Germinal center (tissue), 1 donor: ENCODE measurements at places on chromosomes 2 and 18.

- DNase-seq = no peak
These were observed 46.3 kb downstream of the LTBP1 start for GRCh38 chr2:32993005-32993539.

DNA sequence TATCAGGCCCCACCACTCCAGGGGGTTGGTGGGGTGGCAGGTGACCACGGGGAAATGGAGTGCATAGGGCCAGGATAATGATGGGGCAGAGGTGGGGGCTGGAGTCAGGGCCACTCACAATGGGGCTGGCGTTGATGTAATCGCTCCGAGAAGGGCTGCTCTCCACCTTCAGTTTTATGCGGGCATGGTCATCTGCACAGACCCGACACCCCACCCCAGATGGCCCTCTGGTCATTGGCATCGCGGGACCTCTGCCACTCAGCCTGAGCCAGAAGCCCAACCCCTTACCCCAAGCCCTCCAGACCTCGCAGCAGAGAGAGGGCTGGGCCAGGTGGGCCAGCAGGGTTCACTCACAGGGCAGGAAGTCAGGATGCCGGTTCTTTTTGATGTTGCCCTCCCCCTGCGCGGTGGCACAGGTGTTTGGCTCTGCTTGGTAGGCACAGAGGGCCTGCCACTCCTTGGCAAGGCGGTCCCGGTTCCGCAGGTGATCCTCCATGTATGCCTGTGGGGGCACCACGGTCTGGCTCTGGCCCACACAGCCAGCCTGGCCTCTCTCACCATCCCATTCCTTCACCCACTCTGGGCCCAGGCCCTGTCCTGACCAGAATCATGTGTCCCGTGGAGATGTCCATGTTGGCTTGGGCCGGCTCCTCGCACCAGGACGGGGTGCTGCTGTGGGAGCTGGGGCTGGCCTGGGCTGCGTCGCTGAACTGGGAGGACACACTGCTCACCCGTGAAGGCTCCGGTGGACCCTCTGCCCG is 12.4 kb downstream of the PTPRN start:
- DNase-seq = no peak

DNA sequence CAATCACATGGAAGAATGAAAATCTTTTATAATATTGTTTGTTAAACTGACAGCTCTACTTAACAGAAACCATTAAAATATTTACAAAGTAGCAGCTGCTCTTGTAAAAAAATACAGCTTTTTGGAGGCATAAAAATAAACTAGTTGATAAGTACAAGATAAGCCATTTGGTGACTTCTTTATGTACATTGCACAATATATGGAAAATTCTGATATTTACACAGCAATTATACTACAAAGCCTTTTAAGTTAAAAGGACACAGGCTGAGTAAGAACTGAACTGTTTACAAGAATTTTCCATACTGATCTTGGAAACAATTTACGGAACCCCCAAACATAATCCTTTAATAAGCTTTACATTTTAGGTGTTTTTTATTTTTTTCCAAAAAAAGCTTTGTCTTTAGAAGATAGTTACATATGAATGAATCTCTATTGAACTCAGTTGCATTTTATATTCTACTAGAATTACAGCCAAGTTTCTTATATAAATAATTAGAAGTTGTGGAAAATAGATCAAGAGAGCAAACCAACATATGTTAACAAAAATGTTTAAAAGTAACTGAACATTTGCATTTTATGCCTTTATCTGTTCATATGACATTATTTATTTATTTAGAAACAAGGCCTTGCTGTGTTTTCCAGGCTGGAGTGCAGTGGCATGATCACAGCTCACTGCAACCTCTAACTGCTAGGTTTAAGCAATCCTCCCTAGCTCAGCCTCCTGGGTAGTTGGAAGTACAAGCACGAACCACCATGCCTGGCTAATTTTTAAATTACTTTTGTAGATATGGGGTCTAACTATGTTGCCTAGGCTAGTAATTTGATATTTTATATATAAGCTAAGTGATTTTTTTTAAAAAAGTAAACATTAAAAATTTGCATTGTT is 142.5 kb downstream of the OTX1 start:
- no peak for DNase-seq

DNA sequence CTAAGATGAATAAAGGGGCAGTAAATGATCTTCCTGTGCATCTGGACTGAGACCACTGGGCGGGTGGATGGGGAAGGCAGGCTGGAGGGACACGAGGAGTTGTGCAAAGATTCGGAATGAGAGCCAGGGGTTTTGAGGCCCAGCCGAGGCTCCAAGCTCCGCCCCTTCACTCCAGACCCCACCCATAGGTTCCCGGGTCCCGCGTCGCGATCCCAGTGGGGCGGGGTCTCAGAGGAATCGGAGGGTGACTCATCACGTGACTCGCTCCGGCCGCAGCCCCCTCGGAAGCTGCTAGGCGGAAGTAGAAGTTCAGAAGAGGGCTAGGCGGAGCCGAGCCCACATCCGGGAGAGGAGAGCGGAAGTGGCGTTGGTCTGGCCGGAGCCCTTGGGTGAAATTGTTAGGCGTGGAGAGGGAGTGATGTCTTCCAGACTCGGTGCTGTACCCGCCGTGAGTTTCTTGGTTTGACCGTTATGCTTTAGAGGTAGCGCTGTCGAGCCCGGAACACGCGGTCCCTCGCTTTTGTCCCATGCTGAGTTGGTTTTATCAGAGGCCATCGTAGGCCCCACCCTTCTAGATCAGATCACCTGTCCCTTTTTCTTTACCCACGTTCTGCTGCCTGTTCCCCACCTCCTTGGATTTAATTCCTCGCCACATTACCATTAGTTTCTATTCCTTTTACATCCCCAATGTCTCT is at the start of gene ZNF512:
Gene ZNF512, plus strand, starts transcription at position 348 of the 695 bp plus-strand sequence. Its CDS starts 71 bp downstream, at position 419.
- peak; percentile 91 for DNase-seq

DNA sequence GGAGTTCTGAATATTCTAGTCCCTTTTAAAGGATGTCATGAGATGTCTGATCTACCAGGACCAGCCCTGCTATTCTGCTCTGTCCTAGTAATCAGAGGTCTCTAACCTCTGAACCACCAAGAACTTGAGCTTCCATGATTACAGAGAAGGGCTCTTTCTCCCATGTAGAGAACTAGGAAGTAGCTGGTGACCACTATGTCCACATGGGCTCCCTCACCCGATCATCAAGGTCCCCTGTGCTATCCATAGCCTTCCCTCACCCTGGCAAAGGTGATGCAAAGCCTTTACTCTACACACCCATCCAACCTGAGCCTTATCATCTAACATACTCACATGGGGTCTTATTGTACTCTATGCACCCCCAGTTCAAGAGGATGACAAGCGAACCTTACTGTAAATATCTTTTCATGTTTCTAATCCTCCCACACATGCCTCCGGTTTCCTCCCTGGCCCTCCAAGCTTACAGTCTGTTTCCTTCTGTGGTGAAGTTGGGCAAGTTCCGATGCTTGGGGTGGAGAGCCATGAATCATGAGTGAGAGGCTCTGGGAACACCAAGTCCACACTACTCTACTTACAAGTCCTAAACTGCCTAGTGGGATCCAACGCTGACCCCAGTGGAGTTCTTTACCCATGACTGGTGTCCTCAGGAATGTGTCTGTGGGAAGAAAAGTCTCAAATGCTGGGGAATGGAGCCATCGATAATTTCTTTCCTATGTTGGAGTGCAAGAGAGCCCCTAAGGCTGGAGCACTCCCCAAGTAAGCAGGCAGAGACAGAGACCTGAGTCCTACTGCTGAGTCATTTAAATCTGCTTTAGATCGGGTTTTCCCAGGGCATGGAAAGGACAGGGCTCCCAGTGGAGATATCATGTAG is 73.3 kb upstream of the KLF7 start:
- no peak for DNase-seq

- no peak for DNase-seq
These were observed 110.9 kb upstream of the SP3 start for GRCh38 chr2:174076040-174076439.

DNA sequence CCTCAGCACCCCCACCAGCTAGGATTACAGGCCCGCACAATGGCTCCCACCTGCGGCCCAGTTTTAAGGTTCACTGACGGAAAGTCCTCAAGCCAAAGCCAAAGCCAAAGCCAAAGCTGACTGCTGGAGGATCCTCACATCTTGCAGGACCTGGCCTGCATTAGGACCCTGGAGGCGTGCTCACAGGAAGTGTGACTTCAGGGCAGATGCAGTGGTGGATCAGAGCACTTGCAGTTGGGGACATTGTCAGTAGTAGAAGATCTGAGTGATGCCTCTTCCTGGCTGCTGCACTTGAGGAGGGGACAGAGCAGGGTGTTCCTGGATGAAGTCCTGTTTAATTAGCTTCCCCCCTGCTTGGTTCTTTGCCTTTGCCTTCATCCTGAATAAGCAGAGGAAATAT is 69.0 kb upstream of the ALPP start:
- no peak for DNase-seq
